ENCODE measurements at places on chromosomes 2 and 18.

DNA sequence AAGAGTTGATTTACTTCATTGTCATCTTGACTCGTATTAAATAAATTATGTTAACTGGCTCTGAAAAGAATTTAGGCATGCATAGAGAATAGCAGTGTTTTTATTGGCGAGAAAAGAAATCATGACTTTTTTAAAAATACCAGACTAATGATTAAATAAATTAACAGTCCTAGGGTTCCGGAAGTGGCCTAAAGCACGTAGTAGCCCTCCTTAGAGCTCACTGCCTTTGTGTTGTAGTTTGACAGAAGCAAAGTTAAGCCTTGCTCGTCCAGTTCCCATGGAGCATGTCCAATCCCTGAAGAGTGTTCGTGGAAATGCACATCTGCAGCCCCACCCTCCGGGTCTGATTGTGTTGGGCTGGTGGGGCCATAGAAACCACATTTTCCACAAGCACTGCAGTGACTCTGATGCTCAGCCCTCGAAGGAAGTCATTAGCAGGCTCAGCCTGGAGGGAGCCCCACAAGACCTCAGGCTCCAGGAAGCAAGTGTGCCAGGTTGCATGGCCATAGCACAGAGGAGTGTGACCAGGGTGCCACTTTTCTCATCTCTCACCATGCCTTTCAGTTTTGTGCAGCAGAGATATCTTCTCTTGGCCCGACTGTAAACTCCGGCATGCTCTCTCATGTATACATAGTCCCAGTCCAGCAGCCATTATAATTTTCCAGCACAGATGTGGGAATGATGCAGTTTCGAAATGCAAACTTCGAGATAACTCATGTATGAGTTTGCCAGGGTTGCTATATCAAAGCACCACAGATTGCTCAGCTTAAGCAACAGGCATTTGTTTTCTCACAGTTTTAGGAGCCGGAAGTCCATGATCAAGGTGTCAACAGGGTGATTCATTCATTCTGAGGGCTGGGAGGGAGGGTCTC lies 188.6 kb upstream of the SH3BP4 start:
- DNase-seq, result no peak

DNA sequence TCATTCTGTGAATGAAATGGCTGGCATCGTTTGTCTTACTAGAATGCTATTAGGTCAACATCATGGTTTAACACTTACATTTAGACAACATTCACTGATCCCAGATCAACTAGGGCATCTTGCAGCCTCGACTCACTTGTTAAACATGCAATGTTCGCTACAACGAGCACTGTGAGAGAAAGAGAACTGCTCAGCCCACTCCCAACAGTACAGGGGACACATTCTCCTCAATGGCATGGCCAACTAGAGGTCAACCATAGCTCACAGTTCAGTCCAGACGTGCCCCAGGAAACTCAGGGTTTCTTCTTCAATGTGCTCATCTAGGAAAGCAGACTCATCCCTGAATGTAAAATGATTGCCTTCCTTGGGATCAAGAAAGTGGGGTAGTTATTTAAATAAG lies 5.9 kb downstream of the WIPF1 start:
- DNase-seq, result no peak

GRCh38 chr2:190746971-190747761 lies 98.3 kb downstream of the NAB1 start:
- no peak for DNase-seq

DNA sequence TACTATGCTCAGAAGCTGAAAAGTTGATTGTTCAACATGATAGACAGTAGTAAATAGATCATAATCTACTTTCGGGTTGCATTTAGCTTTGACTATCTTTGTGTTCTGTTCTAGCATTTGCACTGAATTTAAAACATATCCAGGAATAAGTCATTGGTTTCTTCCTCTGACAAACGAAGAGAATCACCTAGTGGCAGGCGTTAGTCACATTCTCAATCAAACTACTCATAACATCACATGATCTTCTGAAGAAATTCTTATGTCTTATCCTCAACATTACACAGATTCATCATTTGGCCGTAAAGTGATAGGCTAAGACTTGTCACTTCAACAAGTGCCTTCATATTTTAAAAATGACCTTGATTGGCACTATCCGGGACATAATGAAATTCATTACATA lies 63.6 kb upstream of the TTC21B start:
- no peak for DNase-seq

DNA sequence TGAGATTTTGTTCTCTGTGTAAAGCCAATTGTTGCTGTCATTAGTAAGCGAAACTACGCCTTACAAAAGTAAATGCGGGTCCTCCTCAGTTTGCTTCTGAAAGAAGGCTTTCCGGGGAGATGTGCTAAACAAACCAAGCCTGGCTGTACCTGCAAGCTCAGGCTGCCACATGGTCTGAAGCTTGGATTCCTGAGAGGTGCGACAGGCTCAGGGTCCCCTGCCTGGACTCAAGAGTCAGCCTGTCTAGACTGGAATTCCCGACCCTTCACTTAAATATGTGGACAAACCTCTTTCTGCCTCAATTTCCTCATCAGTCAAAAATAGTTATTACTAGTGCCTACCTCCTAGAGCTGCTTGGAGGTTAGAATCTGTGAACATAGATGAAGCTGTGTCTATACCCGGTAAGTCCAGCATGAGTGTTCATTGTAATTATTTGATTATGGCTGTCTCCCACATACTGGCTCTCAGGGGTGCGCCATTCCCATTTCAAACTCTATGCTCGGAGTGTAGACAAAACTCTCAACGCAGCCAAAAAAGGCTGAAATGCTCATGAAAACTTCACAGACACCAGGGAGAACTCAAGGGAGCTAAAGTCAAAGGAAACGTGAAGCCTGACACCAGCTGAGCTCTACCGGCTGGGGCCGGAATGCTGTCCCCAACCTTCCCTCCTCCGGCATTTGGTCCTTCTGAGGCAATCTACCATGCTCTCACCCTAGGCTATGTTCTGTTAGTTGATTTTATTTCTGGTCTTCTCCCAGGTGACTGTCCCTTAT lies 31.4 kb downstream of the SOWAHC start:
- DNase-seq, result no peak

Measured in NCI-H1105 (cell line).